Right lung (tissue), 10 donors: ENCODE measurements at places on chromosomes 7 and 10. TPM values are rescaled to one million over a fixed set of nuclear protein-coding genes. Genes with fewer than 3 reads are reported as not detected.

The KAZALD1 gene
- 8.4 TPM for polyA plus RNA-seq

The COL28A1 gene
- 3.1 TPM for polyA plus RNA-seq

The NKX1-2 gene
- not detected for polyA plus RNA-seq

The EBLN1 gene
- 0.09 TPM for polyA plus RNA-seq

The PON1 gene
- 0.62 TPM for polyA plus RNA-seq

The CCL24 gene
- 0.20 TPM for polyA plus RNA-seq

The CTAGE4 gene
- polyA plus RNA-seq = 7.2 TPM

The CHN2 gene
- polyA plus RNA-seq = 4.0 TPM

The PRLHR gene
- not detected for polyA plus RNA-seq

The PTPRZ1 gene
- 101 TPM for polyA plus RNA-seq

The NSUN6 gene
- 24.5 TPM for polyA plus RNA-seq

The PLPP4 gene
- polyA plus RNA-seq = not detected

The DKK1 gene
- 1.6 TPM for polyA plus RNA-seq

The CTTNBP2 gene
- 22.0 TPM for polyA plus RNA-seq

The OR2A42 gene
- polyA plus RNA-seq = 5.2 TPM

The TMEM270 gene
- not detected for polyA plus RNA-seq

The FGFR2 gene
- polyA plus RNA-seq = 298 TPM

The KLF14 gene
- polyA plus RNA-seq = 0.16 TPM

The CYP3A7 gene
- polyA plus RNA-seq = 16.8 TPM

The MYL10 gene
- 0.30 TPM for polyA plus RNA-seq

The FFAR4 gene
- polyA plus RNA-seq = 0.14 TPM

The NPFFR1 gene
- 0.22 TPM for polyA plus RNA-seq

The MICALL2 gene
- 12.1 TPM for polyA plus RNA-seq

The OPALIN gene
- not detected for polyA plus RNA-seq

The TRPV5 gene
- 0.09 TPM for polyA plus RNA-seq

The ASZ1 gene
- 0.96 TPM for polyA plus RNA-seq

The CDC14C gene
- polyA plus RNA-seq = not detected

The NRCAM gene
- polyA plus RNA-seq = 15.9 TPM

The ARHGEF5 gene
- polyA plus RNA-seq = 20.3 TPM

The OR9A2 gene
- polyA plus RNA-seq = not detected

The SLC26A3 gene
- polyA plus RNA-seq = not detected

The ADAM12 gene
- polyA plus RNA-seq = 9.9 TPM

The PLA2G12B gene
- 0.46 TPM for polyA plus RNA-seq

The SPDYE18 gene
- 2.3 TPM for polyA plus RNA-seq

The PALS2 gene
- 5.5 TPM for polyA plus RNA-seq

The GFRA1 gene
- 3.4 TPM for polyA plus RNA-seq

The ARHGEF35 gene
- polyA plus RNA-seq = 14.6 TPM

The TNS3 gene
- polyA plus RNA-seq = 95.4 TPM

The GAD2 gene
- not detected for polyA plus RNA-seq

The TUBAL3 gene
- polyA plus RNA-seq = not detected

The SPDYE5 gene
- 7.0 TPM for polyA plus RNA-seq

The ANXA8L1 gene
- 1.4 TPM for polyA plus RNA-seq

The STAM gene
- polyA plus RNA-seq = 39.5 TPM

The ACBD7 gene
- 5.0 TPM for polyA plus RNA-seq

The PKD2L1 gene
- polyA plus RNA-seq = 0.23 TPM

The OR2A1 gene
- polyA plus RNA-seq = 1.4 TPM

The GRID1 gene
- 1.1 TPM for polyA plus RNA-seq

The CC2D2B gene
- 2.8 TPM for polyA plus RNA-seq

The DNAAF5 gene
- 24.2 TPM for polyA plus RNA-seq

The AP4M1 gene
- 36.5 TPM for polyA plus RNA-seq
